ENCODE measurements at places on chromosomes 12 and 14.

GRCh38 chr14:46352844-46353243, 298.7 kb downstream of the RPL10L start:
- DNase-seq: no peak

DNA sequence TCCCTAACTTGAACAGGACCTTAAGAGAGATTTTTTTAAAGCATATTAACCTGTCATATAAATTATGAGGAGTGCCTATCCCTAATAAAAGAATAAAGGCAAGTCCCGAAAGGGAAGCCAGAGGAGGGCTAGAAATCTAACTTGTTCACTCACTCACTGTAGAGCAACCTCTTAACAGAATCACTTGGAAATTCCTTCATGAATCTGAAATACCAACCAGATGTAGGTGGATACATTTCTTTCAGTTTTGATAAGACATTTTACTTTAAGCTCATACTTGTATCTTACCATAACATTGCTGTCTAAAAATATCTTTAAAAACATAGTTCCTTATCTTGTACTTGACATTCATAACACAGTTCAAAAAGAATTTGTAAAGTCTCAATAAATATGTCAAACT, 25.7 kb downstream of the NTN4 start:
- DNase-seq: no peak

GRCh38 chr12:109036975-109037374, 15.4 kb upstream of the USP30 start:
- no peak for DNase-seq

- no peak for DNase-seq
These were observed 15.8 kb downstream of the FOXN3 start for GRCh38 chr14:89401241-89401640.

DNA sequence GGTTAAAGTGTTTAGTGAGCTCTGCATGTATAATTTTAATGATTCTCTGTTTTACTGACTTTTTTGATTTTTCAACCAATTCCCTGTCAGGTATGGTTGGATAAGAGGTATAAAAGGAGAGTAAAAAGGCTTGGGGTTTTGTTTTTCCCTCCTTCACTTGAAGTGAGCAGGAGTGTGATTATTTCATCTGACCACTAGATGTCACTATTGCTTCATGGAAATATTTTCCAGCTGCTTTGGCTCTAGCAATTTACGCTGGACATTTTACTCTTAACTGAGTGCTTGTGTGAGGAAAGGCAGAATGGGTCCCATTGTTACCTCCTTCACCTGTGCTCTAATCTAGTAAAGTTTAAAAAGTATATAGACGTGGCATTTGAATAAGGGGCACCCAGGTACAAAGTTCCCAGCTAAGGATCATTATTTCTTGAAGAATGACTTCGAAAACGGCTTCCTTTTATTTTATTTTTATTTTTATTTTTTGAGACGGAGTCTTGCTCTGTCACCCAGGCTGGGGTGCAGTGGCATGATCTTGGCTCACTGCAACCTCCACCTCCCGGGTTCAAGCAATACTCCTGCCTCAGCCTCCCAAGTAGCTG, 66.5 kb downstream of the TBC1D30 start:
- no peak for DNase-seq

DNA sequence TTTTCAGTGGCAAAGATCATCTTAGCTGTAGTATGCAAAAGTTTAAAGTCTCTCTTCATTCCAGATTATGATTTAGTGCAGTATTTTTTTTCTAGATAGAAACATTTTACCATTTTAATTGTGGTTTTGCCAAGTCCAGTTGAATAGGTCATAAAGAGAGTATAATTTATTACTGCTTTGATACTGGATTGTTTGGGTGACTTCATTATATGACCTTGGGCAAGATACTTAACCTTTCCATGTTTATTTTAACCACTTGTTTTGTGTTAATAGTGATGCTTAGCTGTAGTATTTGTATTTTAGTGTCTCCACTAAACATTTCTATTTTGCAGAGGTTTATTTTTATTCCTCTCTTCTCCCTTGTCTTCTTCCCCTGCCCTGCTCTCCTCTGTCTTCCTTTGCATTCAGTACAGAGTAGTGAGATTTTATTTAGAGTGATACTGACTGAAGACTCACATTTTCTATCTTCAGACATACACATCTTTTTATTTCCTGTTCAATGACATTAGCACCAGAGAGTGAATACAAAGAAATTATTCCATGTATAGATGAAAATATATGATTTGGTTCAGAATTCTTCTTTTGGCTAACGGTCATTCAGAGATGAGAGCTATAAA, 215.2 kb downstream of the ERC1 start:
- no peak for DNase-seq

DNA sequence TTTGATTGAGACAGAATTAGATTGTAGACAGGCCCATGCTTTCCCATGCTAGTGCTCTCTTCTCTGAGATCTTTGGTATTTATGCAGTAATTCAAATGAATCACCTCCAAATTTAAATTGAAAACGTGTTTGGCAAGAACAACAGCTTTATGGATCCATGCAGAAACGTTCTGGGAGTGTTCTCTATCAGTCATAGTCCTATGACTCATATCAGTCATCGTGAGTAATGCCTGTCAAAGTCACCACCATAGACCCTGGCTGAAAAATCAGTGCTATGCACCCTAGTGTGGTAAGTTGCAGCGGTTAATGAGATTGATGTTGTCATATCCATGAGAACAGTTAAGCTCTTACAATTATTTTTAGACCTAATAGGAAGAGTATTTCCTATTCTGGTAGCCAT, 90.1 kb upstream of the FOXG1 start:
- no peak for DNase-seq

GRCh38 chr14:105529319-105529568, 2.9 kb downstream of the TMEM121 start:
- DNase-seq: no peak

GRCh38 chr12:38689704-38690103, 215.7 kb downstream of the CPNE8 start:
- no peak for DNase-seq

DNA sequence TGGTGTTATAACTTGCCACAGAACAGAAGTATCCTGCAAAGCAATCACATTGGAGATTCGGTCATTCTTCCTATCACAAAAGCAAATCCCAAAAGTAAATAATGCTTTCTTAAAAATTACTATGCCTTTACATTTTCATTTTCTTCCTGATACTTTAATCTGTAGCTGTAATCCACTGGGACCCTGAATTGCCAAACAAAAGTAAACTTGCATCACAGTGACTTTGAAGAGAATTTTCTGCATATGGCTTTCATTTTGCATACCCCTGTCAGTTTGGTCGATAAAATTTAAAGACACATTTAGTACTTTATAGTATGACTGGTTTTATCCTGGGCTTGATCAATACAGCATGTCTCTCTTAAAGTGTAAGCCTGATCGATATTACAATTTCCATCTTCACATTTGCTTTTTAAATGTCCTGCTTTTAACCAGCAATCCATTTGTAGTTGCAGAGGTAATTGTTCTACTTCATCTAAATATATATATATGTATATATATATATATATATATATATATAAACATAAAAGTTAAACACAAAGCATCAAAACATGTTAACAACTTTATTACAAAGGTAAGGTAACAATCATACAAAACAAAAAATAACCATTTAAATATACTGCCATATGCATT, 53.7 kb upstream of the PLEKHA5 start:
- DNase-seq: no peak

GRCh38 chr12:48027183-48028002, 23.1 kb upstream of the COL2A1 start:
- DNase-seq: no peak

DNA sequence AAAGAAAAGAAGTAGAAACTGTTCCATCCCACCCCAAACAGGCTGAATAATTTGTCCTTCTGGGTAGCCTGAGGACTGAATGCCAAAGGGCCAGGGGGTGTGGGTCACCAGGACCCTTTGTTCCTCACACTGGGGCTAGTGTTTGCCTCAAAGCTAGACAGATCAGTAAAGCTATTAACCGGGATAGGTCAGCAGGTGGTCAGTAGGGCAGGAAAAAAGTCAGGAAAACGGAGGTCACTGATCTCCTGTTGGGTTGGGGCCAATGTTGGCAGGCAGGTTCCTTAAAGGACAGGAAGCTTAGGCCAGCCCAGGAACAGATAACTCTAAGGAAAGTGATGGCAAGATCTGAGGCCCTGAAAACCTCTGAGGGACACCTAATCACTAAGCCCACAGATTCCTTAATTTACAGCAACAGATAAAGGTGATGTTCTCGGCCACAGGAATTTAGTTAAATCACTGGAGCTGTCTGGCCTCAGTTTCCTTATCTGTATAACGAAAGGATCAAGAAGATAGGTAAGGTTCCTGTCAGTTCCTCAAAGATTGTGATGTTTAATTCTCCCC, 22.7 kb upstream of the TMPO start:
- no peak for DNase-seq

GRCh38 chr14:68791902-68792677, 777 bp downstream of the ZFP36L1 start:
- no peak for DNase-seq

- DNase-seq: no peak
These were observed 63.1 kb downstream of the TSPAN9 start for GRCh38 chr12:3140284-3140683.

- no peak for DNase-seq
These were observed 11.8 kb upstream of the PHLDA1 start for GRCh38 chr12:76043377-76043776.

- DNase-seq: no peak
These were observed 369 bp downstream of the DEPDC4 start for GRCh38 chr12:100266585-100266834.

GRCh38 chr14:103556946-103557758, 5.3 kb downstream of the BAG5 start:
- no peak for DNase-seq

- DNase-seq: no peak
These were observed 2.8 kb downstream of the ZFP36L1 start for GRCh38 chr14:68789821-68790643.

GRCh38 chr12:41217727-41218126, 29.6 kb downstream of the PDZRN4 start:
- DNase-seq: no peak

DNA sequence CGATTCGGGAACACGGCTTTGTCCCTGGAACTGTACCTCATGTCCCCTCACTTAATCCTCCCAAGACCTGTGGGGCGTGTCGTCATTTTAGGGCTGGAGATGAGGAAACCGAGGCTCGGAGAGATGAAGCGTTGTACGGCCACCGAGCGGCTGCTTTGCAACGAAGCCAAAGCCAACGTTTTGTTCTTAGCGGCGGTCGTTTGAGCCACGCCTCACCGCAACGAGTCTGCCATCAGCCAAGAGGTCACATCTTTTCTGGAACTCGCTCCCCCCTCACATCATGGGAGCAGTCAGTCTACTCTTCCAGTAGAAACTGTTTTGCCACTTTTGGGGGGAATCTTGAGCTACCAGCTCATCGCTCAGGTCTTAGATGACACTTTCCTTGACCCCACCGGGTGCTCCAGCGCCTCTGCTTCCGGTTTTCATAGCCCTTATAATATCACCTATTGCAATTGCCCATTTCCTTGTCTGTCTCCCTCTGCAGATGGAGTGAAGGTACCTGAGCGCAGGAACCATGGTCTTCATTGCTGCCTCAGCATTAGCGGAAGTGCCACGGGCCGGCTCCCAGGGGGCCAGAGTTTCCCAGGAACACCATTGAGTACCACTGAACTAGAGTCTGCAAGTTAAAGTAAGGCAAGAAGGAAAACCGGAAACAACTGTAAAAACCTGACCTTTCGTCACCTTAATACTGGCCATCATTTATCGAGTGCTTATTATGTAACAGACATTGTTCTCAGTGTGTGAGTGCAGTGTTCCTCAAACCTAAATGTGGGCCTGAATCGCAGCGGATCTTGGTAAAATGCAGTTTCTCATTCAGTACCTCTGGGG, 19.6 kb downstream of the NINJ2 start:
- DNase-seq: no peak

- no peak for DNase-seq
These were observed 244.4 kb downstream of the ZFP36L1 start for GRCh38 chr14:68548194-68549076.

GRCh38 chr12:117294189-117294603, 67.2 kb downstream of the NOS1 start:
- DNase-seq: no peak

GRCh38 chr12:123109319-123109772, 41.5 kb downstream of the PITPNM2 start:
- no peak for DNase-seq

Measured in NCI-H2081 treated with DMSO at 0.1 percent for 48 hours (cell line).